ENCODE measurements at places on chromosomes 16 and 17.

DNA sequence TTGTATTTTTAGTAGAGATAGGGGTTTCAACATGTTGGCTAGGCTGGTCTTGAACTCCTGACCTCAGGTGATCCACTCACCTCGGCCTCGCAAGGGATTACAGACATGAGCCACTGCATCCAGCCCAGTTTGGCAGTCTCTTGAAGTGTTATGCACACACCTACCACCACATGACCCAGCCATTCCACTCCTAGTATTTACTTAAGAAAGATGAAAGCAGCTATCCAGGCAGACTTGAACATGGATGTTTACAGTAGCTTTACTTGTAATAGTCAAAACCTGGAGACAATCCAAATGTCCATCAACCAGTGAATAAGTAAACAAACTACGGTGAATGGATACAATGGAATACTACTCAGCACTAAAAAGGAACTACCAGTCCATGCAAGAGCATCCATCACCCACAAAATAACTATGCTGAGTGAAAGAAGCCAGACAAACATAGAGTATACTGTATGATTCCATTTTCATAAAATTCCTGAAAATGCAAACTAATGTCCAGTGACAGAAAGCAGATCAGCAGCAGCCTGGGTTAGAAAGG is 37.8 kb upstream of the RASD1 start:
- peak; percentile 86 for DNase-seq

DNA sequence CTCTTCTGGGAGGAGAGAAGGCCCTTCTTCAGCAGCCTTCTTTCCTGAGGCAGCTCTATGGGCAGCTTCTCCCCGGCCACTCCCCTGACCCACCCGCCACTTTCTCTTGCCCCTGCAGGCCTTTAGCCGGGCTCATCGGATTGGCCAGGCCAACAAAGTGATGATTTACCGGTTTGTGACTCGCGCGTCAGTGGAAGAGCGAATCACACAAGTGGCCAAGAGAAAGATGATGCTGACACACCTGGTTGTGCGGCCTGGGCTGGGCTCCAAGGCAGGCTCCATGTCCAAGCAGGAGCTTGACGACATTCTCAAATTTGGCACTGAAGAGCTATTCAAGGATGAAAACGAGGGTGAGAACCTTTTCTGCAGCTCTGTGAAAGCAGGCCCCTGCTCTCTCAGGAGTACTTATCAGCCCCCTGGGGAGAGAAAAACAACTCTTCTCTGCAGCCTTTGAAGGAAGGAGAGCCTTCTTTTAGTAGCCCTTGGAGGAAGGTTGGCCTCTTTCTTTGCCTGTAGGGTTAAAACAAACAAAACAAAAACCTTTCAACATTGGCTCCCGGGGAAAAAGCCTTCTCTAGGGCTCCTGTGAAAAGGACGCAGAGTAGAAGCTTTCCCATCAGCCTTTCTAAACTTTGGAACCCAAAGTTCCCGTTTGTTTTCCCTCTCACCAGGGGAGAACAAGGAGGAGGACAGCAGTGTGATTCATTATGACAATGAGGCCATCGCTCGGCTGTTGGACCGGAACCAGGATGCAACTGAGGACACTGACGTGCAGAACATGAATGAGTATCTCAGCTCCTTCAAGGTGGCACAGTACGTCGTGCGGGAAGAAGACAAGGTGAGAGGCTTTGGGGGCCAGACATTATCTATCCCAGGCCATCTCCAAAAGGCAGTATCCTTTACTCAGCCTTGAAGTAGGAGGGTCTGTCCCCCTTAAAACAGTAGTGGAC is 12.7 kb downstream of the RNF227 start:
- DNase-seq, result no peak

DNA sequence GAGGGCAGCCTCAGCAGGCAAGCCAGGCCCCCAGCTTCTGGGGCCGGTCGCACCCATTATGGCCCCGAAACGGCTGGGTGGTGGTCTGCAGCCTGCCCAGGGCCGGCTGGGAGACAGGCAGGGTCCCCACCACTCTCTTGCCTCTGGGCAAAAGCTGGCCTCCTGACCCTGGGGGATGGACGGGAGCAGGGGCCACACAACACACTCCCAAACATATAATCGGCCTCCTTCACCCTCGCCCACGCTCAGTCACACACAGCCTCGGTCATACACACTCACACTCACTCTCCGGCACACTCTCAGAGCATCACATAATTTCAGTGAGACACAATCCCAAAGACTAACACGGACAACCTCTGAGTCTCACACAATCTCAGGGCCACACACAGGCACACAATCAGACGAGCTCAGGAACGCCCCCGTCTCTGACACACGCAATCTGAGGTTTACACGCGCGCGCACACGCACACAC is 589 bp downstream of the PEMT start:
- DNase-seq, result no peak

DNA sequence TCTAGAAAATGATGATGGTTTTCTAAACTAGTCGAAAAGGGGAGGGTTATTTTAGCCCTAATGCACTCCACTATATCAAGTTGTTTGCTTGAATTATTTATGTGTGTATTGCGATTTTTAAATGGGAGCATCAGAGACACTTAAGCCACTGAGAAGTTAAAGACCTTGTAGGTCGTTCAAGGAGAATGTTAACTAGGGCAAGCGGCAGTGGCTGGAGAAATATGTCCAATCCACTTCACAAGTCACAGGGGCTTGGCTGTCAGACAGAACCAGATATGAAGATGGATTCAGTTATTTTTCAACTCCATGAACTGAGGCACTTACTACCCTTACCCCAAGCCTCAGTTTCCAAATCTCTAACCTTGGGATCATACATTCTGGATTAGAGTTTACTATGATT is 702.0 kb downstream of the CDH11 start:
- DNase-seq, result no peak

GRCh38 chr17:75059369-75060345 is 12.6 kb downstream of the KCTD2 start:
- no peak for DNase-seq

GRCh38 chr17:47862621-47863440 is 11.9 kb upstream of the SP6 start:
- no peak for DNase-seq

DNA sequence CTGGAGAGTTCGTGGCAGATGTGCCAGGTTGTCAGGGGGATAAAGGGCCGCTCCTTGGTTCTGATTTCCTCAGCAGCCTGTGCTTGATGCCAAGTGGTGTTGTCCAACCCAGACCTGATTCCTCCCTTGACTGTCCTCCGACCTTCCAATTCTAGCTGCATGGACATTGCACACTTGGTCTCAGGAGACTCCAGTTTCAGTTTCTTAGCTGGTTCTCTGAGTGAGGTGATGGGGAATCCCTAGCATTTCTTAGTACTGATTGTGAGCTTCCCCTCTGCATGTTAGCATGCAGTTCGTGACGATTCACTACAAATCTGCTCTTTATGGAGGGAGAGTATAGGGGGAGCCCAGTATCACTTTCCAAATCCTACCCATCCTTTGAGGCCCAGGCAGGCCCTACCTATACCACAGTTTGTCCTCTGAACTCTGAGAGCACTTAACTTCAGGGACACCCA is 12.4 kb upstream of the CCR7 start:
- no peak for DNase-seq

GRCh38 chr17:16091773-16092172 is 92.1 kb downstream of the TTC19 start:
- no peak for DNase-seq

DNA sequence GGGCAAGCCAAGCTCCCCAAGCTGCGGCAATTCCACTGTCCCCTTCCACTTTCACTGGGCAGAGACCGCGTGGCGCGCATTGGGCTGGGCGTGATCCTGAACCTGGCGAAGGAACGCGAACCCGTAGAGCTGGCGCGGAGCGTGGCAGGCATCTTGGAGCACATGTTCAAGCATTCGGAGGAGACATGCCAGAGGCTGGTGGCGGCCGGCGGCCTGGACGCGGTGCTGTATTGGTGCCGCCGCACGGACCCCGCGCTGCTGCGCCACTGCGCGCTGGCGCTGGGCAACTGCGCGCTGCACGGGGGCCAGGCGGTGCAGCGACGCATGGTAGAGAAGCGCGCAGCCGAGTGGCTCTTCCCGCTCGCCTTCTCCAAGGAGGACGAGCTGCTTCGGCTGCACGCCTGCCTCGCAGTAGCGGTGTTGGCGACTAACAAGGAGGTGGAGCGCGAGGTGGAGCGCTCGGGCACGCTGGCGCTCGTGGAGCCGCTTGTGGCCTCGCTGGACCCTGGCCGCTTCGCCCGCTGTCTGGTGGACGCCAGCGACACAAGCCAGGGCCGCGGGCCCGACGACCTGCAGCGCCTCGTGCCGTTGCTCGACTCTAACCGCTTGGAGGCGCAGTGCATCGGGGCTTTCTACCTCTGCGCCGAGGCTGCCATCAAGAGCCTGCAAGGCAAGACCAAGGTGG is 9.8 kb downstream of the SARM1 start:
- no peak for DNase-seq

DNA sequence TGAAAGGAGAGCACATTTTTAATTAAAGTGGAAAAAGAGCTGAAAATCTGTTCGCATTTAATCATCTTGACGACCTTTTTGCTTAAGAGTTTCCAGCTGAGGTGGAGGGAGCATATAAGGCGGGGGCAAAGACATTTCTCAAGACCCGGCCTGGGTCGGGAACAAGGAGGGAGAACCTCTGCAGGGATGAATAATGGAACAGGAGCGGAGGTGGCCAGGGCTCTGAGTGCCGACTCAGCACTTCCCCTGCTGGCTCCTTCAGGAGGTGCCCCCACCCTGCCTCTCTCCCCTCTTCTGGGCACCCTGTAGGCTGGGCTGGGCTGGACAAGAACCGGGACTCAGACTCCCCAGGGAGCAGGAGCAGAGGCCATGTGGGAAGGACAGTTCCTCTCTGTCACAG is 7.9 kb upstream of the NGFR start:
- DNase-seq, result no peak

DNA sequence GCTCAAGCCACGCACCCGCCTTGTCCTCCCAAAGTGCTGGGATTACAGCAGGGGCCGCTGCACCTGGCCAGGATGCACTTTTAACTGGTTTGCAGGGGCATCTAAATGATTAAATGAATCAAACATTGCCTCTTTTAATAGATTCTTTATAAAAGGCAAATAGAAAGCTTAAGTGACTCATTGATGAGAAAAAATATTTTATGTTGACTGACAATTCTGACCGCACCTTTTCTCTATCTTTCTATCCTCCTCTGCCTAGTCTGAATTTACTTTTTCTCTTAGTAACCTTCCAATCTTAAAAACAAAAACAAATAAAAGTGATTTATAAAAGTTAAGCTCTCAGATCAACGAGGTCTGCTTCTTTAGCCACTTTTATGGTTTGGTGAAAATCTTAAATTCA is 35.3 kb downstream of the SLC39A11 start:
- no peak for DNase-seq

DNA sequence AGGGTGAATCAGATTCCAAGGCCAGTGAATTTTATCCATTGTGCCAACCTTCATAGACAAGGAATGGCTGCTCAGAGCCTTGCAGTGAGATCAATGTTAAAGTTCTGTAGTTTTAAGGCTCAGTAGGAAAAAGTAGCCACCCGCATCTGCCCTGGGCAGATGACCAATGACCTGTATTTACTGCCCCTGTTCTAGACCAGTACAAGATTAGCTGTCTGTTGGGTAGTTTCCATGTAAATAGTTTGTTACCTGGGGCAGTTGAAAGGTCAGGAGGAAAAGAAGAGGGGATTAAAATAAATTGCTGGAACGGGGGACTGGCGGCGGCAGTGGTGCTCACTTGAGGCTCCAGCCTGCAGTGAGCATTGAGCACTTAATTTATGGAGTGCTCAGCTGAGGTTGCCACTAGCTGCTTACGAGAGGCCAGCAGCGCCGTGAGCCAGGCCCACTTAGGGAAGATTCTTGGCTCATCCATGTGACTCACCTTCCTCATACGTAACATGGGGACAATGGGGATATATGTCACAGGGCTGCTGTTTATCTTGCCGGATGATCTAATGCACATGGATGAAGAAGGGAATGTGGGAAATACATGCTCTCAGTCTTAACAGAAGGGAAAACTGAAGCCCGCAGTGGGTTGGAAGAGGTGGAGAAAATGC is 10.7 kb upstream of the NOS2 start:
- no peak for DNase-seq

GRCh38 chr17:63366241-63366566 is 79.9 kb downstream of the CYB561 start:
- DNase-seq, result no peak

DNA sequence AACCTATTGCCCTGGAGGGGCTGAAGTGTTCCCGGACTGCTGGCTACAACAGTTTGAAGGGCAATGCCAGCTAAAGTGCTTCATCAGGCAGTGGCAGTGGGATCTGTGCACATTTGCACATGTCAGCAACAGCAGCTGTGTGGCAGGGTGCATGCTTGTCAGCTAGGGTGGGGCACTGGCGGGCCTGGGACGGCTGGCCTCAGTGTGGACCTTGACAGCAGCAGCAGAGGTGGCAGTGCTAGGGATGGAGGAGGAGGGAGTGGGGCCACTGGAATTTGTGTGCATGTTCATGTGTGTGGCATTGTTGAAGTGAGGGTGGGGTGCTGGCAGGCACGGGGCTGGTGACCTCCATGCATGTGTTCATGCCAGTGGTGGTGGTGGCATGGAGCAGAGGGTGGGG is 203.3 kb upstream of the HS3ST4 start:
- no peak for DNase-seq

- no peak for DNase-seq
Observed at GRCh38 chr17:43543300-43543699, 2.8 kb downstream of the ETV4 start.

DNA sequence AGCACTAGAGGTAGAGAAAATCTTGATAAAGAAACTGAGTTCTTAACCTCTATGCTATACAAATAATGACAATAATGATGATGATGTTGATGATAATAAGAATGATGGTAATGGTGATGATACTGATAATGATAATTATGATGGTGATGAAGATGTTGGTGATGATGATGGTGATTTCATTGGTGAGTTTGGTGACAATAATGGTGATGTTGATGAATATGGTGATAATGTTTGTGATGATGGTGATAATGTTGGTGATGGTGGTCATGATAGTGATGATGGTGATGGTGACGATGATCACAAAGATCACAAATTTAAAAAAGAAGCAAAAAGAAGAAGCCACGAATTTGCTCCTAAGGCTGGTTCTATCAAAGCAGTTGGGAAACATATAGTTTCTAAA is 519.0 kb upstream of the C16orf82 start:
- no peak for DNase-seq

DNA sequence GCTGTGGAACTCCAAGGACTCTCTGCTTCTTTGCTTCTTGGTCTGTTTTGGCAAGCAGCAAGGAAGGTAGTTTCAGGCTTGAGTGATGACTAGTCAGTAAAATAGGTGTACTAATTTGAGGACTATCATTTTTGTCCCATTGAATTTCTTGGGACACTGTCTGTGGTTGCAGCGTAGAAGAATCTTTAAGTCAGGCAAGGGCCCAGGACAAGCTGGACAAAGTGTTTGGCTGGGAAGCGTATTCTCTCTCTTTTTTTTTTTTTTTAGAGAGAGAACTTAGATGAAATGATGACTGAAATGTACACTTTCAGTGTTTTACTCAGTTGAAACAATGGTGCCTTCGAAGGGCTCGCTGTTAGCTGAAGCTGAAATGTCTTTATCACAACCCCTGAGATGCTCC is 105.0 kb downstream of the BANP start:
- no peak for DNase-seq

- no peak for DNase-seq
Observed at GRCh38 chr17:81386141-81386645, 9.1 kb upstream of the BAHCC1 start.

GRCh38 chr17:82985973-82986372 is 93.4 kb upstream of the METRNL start:
- no peak for DNase-seq
